Fibroblast of mammary gland (primary cell): ENCODE measurements at places on chromosomes 1 and 21.

- no peak for DNase-seq
Observed at GRCh38 chr1:19079541-19080472, 123.3 kb upstream of the IFFO2 start.

DNA sequence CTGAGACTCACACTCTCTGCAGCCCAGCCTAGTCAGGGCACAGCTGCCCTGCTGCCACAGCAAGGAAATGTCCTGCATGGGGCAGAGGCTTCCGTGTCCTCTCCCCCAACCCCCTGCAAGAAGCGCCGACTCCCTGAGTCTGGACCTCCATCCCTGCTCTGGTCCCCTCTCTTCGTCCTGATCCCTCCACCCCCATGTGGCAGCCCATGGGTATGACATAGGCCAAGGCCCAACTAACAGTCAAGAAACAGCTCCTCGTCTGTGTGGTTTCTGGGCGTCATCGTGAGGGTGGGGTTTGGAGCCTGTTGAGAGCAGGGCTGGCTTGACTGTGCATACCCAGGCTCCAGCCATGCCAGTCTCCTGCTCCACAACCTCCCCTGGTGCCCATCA lies 19.5 kb downstream of the FAAH start:
- no peak for DNase-seq

GRCh38 chr1:226029093-226029496 lies 30.0 kb upstream of the SDE2 start:
- DNase-seq: no peak

DNA sequence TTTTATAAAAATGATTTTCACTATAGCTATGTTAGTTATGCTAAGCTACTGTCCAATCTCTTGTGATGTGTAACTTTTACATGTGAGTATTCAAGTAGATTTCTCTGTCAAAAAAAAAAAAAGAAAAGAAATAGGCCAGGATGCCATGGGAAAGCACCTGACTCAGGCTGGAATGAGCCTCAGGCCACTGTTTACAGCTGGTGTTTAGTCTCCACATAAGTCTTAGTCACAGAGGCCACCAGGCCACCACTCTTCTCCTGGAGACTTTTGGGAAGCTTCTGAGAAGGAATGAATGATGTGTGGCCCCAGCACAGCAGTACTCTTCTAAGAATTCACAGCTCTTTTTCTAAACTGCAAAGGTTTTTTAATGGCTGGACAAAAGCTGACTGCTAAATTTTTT lies 48.9 kb downstream of the CHML start:
- DNase-seq: peak; percentile 19

- no peak for DNase-seq
Observed at GRCh38 chr1:109616391-109616790, 3.0 kb downstream of the GNAT2 start.

DNA sequence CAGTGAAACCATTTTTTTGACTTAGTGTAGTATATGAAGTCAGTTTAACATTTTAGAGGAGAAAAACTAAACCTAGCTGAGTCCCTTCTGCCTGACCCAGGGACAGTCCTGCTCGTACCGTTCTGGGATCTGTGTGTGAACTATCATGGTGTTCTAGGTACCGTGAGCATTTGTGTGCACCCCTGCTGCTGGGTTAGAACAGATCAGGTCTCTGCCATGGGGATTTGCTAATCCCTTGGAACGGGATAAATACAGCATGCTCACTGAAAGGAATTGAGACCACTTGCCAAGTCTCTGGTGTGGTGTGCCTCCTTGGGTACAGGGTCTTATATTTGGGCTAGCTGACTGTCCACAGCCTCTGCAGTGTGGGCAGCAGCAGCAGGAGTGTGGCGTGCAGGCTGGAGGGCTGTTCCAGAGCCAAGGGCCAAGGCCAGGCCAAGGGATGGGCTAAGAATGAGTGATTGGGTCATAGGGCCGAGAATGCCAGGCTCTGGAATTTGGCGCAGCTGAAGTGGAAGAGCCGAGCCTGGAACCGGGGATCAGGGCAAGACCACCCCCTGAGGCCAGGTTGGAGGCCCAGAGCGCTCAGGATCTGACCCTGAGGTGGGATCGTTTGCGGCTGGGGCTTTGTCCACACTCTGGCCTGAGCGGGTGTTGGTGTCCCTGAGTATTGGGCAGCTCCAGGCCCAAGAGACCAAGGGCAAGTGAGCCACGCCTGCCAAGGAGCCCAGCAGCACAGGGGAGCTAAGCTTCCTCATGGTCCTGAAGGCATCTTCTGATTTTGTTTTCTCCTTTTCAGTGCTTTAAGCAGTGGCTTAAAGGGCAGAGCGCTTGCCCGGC lies 66.3 kb downstream of the VPS26C start:
- no peak for DNase-seq

- DNase-seq: no peak
Observed at GRCh38 chr1:53567851-53568250, 108.7 kb downstream of the DMRTB1 start.

DNA sequence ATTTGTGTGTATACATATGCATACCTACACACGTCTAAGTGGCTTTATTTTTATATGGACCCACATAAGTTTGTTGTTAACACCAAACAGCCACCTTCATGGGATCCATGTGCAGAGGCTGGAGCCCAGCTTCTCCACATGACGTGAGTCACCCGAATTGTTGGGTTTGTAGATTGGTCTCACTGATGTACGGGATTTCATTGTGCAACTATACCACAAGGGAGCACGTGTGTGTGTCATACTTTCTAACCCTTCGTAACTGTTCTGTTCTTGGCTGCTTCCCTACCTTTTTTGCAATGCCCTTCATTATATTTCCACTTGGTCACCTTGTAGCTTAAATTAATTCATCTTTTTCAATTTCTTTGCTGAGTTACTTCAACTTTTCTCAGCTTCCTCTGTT lies 21.0 kb downstream of the SPRTN start:
- peak; percentile 99 for DNase-seq
